Kidney capillary endothelial cell (primary cell): ENCODE measurements at places on chromosomes 5 and 9.

DNA sequence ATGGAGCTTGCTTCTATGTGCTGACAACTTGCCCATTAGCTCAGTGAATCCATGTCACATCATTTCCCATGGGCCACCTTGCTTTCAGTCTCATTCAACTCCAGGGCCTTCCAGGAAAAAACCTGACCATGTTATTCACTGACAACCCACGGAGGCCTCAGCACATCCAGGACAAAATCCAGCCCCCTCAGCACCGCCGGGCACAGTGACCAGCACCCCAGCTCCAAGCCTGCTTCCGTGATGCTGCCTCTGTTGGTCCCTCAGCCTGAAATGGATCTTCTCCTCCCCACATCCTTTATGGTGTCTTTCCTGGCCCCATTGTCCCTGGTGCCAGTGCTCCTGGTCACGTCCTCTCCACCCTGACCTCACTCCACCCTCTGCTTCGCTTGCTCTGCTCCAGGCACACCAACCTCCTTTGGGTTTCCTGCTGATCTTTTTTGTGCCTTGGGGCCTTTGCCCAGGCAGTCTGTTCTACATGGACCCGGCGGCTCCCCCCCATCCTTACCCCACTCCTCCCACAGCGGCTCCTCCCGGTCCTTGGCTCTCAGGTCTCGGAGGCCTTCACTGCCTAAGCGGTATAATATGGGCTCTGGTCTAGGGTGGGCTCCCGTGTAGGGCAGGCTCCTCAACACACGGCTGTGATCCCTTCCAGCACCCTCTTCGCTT, 25.0 kb downstream of the ANKS6 start:
- DNase-seq = no peak

GRCh38 chr5:171888051-171888481, 102.4 kb downstream of the SMIM23 start:
- DNase-seq = no peak

DNA sequence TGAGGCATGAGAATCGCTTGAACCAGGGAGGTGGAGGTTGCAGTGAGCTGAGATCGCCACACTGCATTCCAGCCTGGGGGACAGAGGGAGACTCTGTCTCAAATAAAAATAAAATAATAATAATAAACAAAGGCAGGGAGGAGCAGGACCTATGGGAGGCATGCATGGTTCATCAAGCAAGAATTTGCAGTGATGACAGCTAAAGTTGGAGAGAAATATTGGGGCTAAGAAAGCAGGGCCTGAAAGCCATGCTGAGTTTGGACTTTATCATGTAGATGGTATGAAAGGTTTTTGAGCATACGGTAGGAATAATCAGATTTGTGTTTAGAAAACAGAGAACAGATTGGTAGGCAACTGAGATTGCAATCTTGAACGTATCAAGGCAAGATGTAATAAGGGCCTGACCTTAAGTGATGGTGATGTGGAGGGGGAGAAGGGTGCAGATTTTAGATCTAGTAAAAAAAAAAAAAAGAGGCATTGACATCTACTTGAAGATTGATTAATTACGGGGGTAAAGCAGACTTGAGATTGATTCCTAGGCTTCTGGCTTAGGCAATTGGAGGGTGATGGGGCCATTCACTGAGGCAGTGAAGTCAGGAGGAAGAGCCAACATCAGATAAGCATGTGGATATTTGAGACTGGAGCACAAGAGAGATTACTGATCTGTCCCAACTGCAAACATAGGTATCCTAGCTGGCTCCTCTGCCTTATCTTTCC, 50.7 kb downstream of the CFAP95 start:
- DNase-seq = no peak

GRCh38 chr9:130208600-130209347, 36.6 kb downstream of the NCS1 start:
- DNase-seq = peak; percentile 19

DNA sequence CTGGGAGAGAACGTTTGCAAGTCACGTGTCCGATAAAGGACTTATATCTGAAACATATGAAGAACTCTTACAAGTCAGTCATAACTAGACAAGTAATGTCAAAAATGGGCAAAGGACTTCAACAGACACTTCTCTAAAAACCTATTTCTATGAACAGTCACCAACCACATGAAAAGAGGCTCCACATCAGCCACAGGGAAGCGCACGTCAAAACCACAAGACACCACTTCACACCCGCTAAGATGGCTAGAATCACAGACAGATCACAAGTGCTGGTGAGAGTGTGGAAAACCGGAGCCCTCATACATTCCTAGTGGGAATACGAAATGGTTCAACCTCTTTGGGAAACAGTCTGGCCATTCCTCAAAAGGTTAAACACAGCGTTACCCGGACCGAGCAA, 11.5 kb upstream of the CARD9 start:
- DNase-seq = no peak

- no peak for DNase-seq
These were observed 90.2 kb upstream of the LHFPL2 start for GRCh38 chr5:78738693-78739300.

DNA sequence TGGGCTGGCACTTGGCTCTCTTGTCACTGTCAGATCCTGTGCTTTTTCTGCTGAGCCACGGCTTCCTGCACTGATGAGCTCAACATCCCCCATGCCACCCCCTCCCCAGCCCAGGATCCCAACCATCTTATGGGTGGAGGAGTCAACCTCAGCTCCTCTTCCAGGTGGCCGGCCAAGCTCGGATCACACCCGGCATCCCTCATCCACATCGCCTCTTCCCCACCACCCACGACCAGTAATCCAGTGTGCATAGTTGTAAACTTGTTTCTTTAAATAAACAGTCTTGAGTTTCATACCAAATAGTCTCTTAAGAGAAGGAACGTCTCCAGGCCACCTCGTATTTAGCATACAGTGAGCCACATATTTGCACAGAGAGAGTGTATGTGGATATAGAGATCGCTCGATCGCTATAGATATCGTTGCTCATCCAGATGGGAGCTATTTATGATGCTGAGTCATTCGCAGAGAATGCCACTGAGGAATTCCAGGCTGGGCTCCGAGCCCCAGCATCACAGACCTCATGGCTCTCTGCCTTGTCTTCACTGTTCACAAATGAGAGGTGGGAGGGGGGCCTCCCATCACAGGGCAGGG, 61.8 kb upstream of the CPLX2 start:
- no peak for DNase-seq

DNA sequence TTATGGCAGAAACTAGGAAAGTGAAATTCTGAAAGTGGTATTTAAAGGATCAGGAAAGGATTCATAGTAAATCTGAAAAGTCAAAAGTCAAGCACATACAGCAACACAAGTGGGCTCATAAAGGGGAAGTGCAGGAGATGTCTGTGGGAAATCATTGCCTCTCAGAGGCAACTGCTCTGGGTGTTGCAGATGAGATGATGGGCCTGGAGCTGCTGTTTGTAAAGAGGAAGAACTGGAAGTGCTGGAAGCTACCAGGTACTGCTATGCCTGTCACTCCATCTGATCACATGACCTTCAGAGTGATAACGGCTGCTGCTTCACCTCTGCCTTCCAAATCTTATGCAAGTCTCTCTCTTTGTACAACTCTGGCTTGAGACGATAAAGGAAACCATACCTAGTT, 55.9 kb downstream of the ADRB2 start:
- DNase-seq = no peak

GRCh38 chr9:128901822-128902221, 19.0 kb upstream of the PHYHD1 start:
- DNase-seq = no peak

DNA sequence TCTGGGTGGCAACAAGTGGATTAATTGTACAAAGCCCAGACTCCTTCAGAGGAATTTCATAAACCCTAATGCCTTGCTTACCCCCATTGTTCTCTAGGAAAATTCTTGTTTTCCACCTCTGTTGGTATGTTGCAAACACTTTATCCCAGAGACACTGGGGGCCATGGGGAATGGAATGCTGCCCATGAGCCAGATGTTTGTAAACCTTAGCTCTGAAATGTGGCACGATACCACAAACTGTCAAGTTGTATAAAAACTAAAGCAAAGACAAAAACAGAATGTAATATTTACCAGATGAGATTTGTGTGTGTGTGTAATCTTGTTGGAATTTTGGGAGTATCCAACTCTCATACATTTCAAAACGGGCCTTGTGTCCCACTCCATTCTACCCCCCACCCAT, 465.0 kb downstream of the EBF1 start:
- no peak for DNase-seq
